ENCODE measurements at places on chromosomes 12 and 14. TPM values are rescaled to one million over a fixed set of nuclear protein-coding genes. Genes with fewer than 3 reads are reported as not detected.
A peak's percentile ranks its signal among the peaks of the same experiment; 100 is the strongest.

BMP4 gene
- polyA plus RNA-seq: 0.28 TPM

KRT7 gene
- 1.3 TPM for polyA plus RNA-seq

DNA sequence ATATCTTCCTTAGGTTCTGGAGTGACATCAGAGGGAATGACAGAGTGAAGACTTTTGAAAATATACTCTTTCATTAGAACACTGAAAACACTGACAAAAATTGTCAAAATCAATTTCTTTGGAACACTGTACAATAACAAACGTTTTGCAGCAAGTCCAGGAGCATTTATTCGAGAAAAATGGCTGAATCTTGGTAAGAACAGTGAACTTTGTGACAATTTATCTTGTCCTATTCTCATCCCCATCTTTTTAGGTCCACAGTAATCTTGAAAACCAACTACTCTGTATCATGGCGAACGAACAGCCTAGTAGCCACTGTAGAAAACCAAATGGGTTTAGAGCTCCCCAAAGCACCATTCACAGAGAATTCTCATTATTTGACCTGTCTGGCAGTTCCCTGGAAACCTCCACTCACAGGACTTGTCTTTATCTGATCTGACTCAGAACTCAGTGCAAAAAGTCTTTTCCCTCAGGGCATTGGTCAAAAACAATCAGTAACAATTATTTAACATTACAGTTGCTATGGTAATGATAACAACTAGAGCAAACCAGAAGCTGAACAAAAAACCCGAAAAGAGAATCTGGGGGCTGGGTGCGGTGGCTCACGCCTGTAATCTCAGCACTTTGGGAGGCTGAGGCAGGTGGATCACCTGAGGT, 20.3 kb upstream of the PPP2R5E start:
- no peak overlapping the region for H3K27ac ChIP-seq
- DNase-seq: no peak
- no peaks in the 10 kb centered on the region for H3K36me3 ChIP-seq
- no peaks in the 10 kb centered on the region for H3K27me3 ChIP-seq

PHLDA1 gene
- polyA plus RNA-seq: 1.6 TPM

DNA sequence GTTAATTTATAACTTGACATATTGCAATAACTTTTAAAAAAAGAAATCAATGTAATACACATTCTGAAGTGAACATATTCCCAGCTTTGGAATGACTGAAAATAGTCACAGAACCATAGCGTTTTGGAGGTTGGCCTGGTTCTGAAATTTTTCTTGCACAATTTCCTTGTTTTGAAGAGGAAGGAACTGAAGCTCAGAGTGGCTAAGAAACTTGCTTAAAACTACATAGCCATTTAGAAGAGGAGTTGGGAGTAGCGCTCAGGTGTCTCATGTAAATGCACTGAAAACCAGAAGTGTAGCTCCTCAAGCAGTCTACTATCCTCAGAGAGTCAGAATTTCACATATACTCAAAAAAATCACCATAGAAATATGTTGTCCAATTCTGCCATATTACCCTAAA, 41.2 kb downstream of the SLC38A1 start:
- no peaks in the 10 kb centered on the region for H3K27me3 ChIP-seq
- DNase-seq: peak; percentile 68
- H3K36me3 ChIP-seq: no peaks in the 10 kb centered on the region
- peak overlapping the region; percentile 32 for H3K4me3 ChIP-seq
- peaks cover 39% of the 10 kb centered on the region for H3K4me1 ChIP-seq
- no peak overlapping the region for H3K27ac ChIP-seq

DNA sequence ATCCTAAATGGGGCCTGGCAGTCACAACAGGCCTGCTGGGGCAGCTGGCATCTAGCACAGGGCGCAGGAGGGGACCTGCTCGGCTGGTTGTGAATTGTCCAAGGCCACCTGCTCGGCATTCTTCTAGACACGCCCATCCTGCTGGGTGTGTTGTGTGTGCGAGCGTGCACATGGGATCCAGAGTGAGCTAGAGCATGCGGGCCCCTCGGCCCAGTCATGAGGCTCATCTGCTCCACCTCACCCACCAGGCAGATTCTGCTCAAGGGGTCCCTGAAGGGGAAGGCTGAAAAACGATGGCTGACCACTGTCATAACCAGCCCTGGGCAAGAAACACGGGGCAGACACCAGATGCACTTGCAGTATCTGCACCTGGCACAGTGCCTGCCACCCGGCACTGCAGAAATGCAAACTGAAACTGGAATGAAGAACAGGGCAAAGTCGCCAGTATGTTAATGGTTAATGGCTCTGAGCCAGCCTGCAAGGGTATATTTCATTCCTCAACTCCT, 31.8 kb downstream of the MAX start:
- peak overlapping the region; percentile 9 for H3K27ac ChIP-seq
- no peak overlapping the region for H3K4me3 ChIP-seq
- no peak for DNase-seq
- peaks cover 35% of the 10 kb centered on the region for H3K36me3 ChIP-seq
- no peaks in the 10 kb centered on the region for H3K27me3 ChIP-seq

DNA sequence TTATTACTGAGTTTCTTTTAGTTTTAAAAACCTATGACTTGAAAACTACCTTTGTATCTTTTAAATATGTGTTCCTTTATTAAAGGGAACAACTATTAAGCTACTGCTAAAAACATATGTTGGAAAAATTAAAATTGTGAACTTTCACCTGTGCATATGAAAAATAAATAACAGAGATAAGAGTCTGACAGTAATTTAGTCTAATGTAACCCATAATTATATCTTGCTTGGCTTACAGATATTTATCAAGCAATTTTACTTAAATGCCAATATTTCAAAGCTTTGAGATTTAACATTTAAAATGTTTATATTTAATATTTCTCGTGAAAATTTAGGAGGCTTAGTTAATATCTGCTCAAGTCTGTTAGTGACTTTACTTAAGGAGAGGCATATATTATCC, 309.8 kb downstream of the CCER1 start:
- DNase-seq: no peak
- no peak overlapping the region for H3K27ac ChIP-seq
- no peaks in the 10 kb centered on the region for H3K36me3 ChIP-seq
- no peak overlapping the region for H3K4me3 ChIP-seq
- no peaks in the 10 kb centered on the region for H3K27me3 ChIP-seq
- no peaks in the 10 kb centered on the region for H3K4me1 ChIP-seq

DNA sequence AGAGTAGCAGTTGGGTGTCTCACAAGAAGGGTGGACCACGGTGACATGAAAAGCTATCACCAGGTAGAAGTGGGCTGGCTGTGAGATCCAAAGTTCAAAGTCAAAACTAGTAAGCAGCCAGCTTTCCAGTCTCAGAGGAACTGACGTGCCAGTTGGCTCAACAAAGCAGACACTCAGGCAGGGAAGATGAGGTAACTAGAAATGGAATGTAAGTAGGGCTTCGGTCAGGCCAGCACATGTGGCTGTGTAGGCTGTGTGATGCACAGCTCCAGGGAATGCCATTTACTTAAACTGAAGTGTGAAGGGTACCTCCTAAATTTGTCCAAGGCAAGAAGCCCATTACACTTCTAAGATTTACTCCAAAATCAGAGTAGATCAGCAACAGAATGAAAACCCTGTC, 43.6 kb downstream of the PTPRR start:
- H3K4me1 ChIP-seq: no peaks in the 10 kb centered on the region
- H3K36me3 ChIP-seq: no peaks in the 10 kb centered on the region
- H3K27me3 ChIP-seq: no peaks in the 10 kb centered on the region
- no peak for DNase-seq
- no peak overlapping the region for H3K4me3 ChIP-seq
- no peak overlapping the region for H3K27ac ChIP-seq

TAMALIN gene
- polyA plus RNA-seq: 40.1 TPM

- no peaks in the 10 kb centered on the region for H3K36me3 ChIP-seq
- no peaks in the 10 kb centered on the region for H3K4me1 ChIP-seq
- DNase-seq: no peak
- no peaks in the 10 kb centered on the region for H3K27me3 ChIP-seq
Measured at GRCh38 chr14:65631040-65631439, 218.5 kb downstream of the FUT8 start.

TSPAN11 gene
- polyA plus RNA-seq: not detected

DNA sequence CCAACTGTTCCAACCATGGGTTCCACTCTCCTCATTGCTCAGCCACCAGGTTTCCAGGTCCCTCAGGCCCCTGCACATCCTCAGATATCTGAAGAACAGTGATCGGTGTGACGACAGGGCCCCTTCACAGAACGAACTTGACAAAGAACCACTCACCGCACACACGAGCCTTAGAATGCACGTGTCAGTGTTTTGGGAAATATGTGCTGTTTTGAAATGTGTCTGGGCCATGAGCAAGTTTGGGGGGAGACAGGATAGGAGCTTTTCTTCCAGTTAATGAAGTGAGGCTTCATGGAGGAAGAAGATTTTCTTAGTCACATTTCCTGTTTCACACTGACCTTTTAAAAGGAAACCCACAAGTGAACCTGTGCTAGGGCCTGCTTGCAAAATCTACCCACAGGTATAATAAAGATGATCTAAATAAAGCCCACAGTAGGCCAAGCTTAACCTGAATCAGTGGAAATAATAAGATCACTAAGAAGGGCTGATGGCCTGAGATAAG, 58.6 kb downstream of the ZFP36L1 start:
- peaks cover 38% of the 10 kb centered on the region for H3K27me3 ChIP-seq
- peaks cover 45% of the 10 kb centered on the region for H3K4me1 ChIP-seq
- H3K4me3 ChIP-seq: peak overlapping the region; percentile 15
- no peaks in the 10 kb centered on the region for H3K36me3 ChIP-seq
- H3K27ac ChIP-seq: peak overlapping the region; percentile 99
